ENCODE measurements at places on chromosomes 1 and 21. TPM values are rescaled to one million over a fixed set of nuclear protein-coding genes. Genes with fewer than 3 reads are reported as not detected.

DNA sequence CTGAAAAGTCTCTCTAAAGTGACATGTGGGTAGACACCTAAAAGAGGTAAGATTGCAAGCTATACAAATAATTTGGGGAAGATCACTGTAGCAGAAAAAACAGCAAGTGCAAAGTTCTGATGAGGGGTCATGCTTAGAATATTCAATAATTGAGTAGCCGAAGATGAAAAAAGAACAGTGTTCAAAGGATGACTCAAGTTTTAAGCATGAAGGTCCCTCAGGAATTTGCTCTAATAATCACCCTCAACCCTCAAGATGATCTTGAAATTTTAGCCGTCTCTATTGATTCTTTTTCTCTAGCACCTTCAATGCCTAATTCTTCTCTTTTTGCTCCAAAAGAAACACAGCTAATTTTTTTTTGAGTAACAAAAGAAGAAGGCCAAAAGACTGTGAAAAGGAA, 190.6 kb upstream of the ZNHIT6 start:
- no peaks in the 10 kb centered on the region for H3K4me1 ChIP-seq
- no peak overlapping the region for H3K4me3 ChIP-seq
- H3K36me3 ChIP-seq = no peaks in the 10 kb centered on the region
- no peak overlapping the region for H3K27ac ChIP-seq
- H3K27me3 ChIP-seq = no peaks in the 10 kb centered on the region

- H3K27me3 ChIP-seq = no peaks in the 10 kb centered on the region
- H3K36me3 ChIP-seq = no peaks in the 10 kb centered on the region
- H3K4me3 ChIP-seq = no peak overlapping the region
- DNase-seq = no peak
- H3K4me1 ChIP-seq = peaks cover 10% of the 10 kb centered on the region
- H3K27ac ChIP-seq = no peak overlapping the region
Measured at GRCh38 chr1:9877962-9878361, 32.1 kb downstream of the CTNNBIP1 start.

DNA sequence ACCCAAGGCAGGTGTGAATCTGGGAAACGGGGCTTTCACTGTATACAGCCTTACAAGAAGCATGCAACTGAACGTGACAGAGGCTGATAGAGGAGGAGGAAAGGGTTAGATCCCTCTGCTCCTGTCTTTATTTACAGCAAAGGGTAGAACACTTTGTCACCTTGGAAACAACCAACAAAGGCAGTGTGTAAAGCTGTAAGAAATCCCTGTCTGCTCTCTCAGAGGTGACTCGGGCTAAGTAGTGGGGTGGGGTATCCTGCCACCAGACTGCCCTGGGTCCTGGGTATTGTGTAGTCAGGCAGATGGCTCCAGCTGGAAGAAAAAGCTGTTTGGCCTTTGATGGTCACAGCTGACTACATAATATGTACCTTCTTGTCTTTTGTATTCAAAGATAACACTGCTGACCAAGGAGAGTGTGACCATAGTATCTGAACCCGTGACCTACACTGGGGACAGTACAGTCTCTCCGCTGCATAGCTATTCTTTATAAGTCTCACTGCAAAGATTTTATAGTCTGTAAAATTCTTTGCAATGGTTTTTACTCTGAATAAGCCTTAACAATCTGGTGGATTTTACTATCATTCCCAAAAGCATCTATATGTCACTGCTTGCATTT, 22.1 kb upstream of the POU2F1 start:
- peaks cover 30% of the 10 kb centered on the region for H3K4me1 ChIP-seq
- H3K27me3 ChIP-seq = peaks cover 4% of the 10 kb centered on the region
- no peak for DNase-seq
- H3K36me3 ChIP-seq = no peaks in the 10 kb centered on the region

- H3K27me3 ChIP-seq = peaks cover 6% of the 10 kb centered on the region
- peaks cover 23% of the 10 kb centered on the region for H3K4me1 ChIP-seq
Measured at GRCh38 chr1:33469691-33470090, 2.8 kb upstream of the ZSCAN20 start.

DNA sequence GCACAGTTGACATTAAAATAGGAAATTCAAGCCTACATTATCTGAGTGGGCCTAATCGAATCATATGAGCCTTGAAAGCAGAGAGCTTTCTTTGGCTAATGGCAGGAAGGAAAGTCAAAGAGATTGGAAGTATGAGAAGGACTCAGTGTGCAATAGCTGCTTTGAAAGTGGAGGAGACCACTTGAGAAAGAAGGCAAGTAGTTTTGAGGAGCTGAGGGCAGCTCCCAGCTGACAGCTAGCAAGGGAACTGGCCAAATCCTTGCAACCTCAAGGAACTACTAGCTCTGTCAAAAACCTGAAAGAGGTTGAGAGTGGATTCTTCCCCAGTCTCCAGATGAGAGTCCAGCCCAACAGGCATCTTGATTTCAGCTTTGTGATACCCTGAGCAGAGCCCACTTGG, 149.0 kb upstream of the CACYBP start:
- H3K4me3 ChIP-seq = no peak overlapping the region

DNA sequence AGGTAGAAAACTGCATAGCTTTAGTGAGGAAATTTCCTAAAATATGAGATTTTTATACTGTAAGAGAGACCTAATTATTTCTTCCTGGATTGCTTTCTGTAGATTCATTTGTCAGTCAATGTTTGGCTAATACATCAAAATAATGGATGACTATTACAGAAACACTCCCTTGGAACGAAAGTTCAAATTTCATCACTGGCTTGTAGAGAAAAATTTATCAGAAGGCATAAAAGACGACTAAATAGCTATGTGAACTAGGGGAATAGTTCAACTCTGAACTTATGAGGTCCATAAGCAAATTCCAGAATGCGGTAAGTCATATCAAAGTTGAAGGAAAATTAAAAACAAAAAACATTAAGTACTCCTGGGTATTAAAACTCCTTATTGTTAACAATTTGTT, 36.0 kb downstream of the WNT2B start:
- H3K4me3 ChIP-seq = no peak overlapping the region
- no peaks in the 10 kb centered on the region for H3K36me3 ChIP-seq

DNA sequence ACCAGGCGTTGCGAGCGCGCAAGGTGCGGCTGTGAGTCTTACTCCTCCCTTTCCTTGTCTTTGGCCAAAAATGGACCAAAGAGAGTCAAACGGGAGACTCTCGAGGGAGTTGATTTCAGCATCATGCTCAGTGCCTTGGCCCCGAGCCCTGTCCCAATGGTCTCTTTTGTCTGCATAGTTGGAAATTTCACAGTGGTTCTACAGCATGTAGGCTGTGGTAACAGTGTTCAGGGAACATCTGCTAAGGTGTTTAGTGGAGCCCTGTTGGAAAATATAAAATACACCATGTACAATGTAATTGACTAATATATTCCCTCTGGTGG, 2.7 kb downstream of the CACNA1E start:
- H3K36me3 ChIP-seq = no peaks in the 10 kb centered on the region
- H3K4me3 ChIP-seq = peak overlapping the region; percentile 65
- H3K4me1 ChIP-seq = peaks cover 36% of the 10 kb centered on the region

B3GALT5 gene
- total RNA-seq = 32.4 TPM

EDARADD gene
- 4.5 TPM for total RNA-seq

AMY2B gene
- total RNA-seq = 3.3 TPM

Measured in WTC11 (cell line).